Activated B cell treated with CpG ODN at 0.5 μM for 24 hours (primary cell): ENCODE measurements at places on chromosomes 5 and 9. TPM values are rescaled to one million over a fixed set of nuclear protein-coding genes. Genes with fewer than 3 reads are reported as not detected.

SLC34A3 gene
- not detected in 2 replicates for total RNA-seq

- DNase-seq, result no peak
- H3K4me1 ChIP-seq, result peaks cover 68% of the 10 kb centered on the region
Measured at GRCh38 chr9:33291031-33291397, 698 bp downstream of the NFX1 start.

- no peak for DNase-seq
- no peaks in the 10 kb centered on the region for H3K36me3 ChIP-seq
- H3K4me1 ChIP-seq, result peaks cover 9% of the 10 kb centered on the region
- H3K27me3 ChIP-seq, result peaks cover 25% of the 10 kb centered on the region
- no peak overlapping the region for H3K27ac ChIP-seq
Measured at GRCh38 chr5:168270476-168270875, 21.0 kb upstream of the WWC1 start.

DNA sequence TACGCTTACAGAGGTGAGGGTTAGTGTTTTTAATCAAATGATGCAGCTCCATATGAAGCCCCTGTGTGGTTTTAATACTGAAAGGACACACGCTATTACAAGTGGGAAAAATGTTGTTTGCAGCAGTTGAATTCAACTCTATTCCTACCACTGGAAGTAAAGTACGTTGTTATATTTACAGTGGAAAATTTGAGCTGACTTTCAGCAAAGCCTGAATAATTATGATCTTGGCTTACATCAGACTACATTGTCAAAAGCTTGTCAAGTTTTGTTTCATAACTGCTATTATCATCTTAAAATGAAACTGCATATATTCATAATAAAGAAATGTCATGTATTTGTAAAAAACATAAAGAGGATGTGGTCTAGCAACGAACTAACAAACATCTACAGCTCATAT is 818.5 kb downstream of the SEMA5A start:
- H3K4me1 ChIP-seq, result no peaks in the 10 kb centered on the region
- DNase-seq, result no peak
- H3K27ac ChIP-seq, result no peak overlapping the region
- no peaks in the 10 kb centered on the region for H3K36me3 ChIP-seq

GRCh38 chr5:160439205-160439600 is 17.5 kb downstream of the PTTG1 start:
- H3K4me1 ChIP-seq, result peaks cover 60% of the 10 kb centered on the region
- peak overlapping the region; percentile 87 for H3K4me3 ChIP-seq
- H3K27me3 ChIP-seq, result no peaks in the 10 kb centered on the region
- peak; percentile 86 for DNase-seq
- peak overlapping the region; percentile 94 for H3K27ac ChIP-seq
